ENCODE measurements at places on chromosomes 7 and 10. TPM values are rescaled to one million over a fixed set of nuclear protein-coding genes. Genes with fewer than 3 reads are reported as not detected.

Gene PLXDC2
- 0.15 TPM for total RNA-seq

Gene CHN2
- total RNA-seq = 5.3 TPM

Gene PRKG1
- total RNA-seq = not detected

Gene RBM20
- total RNA-seq = 0.07 TPM

Gene TUBB8
- total RNA-seq = not detected

Gene LRRD1
- not detected for total RNA-seq

Gene NUTM2B
- 0.50 TPM for total RNA-seq

Gene TAS2R5
- total RNA-seq = 0.88 TPM

Gene TMEM178B
- 1.1 TPM for total RNA-seq

Gene HOXA3
- not detected for total RNA-seq

Gene PIK3AP1
- total RNA-seq = 6.7 TPM

Gene FGFBP3
- total RNA-seq = 3.6 TPM

Gene KNDC1
- total RNA-seq = not detected

Gene ENKUR
- total RNA-seq = not detected

Gene BCAP29
- total RNA-seq = 46.5 TPM

Gene FBXL13
- total RNA-seq = 0.66 TPM

Gene ACHE
- not detected for total RNA-seq

Gene PGAM2
- total RNA-seq = 0.44 TPM

Gene TBC1D12
- 0.78 TPM for total RNA-seq

Gene TMEM176A
- total RNA-seq = not detected

Gene MYPN
- total RNA-seq = not detected

Gene MET
- total RNA-seq = 3.1 TPM

Gene GPR15LG
- not detected for total RNA-seq

Gene CRPPA
- 1.8 TPM for total RNA-seq

Gene RBP4
- total RNA-seq = not detected

Gene NEUROD6
- total RNA-seq = not detected

Gene DOCK4
- total RNA-seq = 1.2 TPM

Gene LIPJ
- 0.16 TPM for total RNA-seq

Gene FAM25C
- total RNA-seq = not detected

Gene IL15RA
- total RNA-seq = 33.5 TPM

Gene CUL2
- 56.8 TPM for total RNA-seq

Gene WEE2
- total RNA-seq = not detected

Gene GNGT1
- not detected for total RNA-seq

Gene SPDYE11
- not detected for total RNA-seq

Gene RBP3
- not detected for total RNA-seq

Gene NODAL
- not detected for total RNA-seq

Gene CDK1
- 68.8 TPM for total RNA-seq

Gene SFRP5
- total RNA-seq = not detected

Gene TYW1
- total RNA-seq = 20.2 TPM

Gene EN2
- not detected for total RNA-seq

Gene HOXA4
- not detected for total RNA-seq

Gene PLEKHS1
- not detected for total RNA-seq

Gene TIMM23
- 101 TPM for total RNA-seq

Gene C7orf57
- 0.92 TPM for total RNA-seq

Gene COL26A1
- total RNA-seq = not detected

Gene ZNF117
- 3.8 TPM for total RNA-seq

Gene SDK1
- total RNA-seq = 0.04 TPM

Gene CUBN
- 0.92 TPM for total RNA-seq

Gene STAG3
- 5.1 TPM for total RNA-seq

Gene HACD1
- total RNA-seq = 2.2 TPM

Gene ERLIN1
- total RNA-seq = 27.7 TPM

Gene RSPH10B2
- total RNA-seq = 1.0 TPM

Gene SLC26A3
- not detected for total RNA-seq

Gene TNS3
- 1.5 TPM for total RNA-seq

All from CD8-positive, alpha-beta memory T cell (primary cell).